Activated naive CD4-positive, alpha-beta T cell treated with anti-CD3 and anti-CD28 coated beads, Interleukin-2, amount 10 ng/mL, durations not matched to agents 7 days and 5 days (primary cell): ENCODE measurements at places on chromosomes 4 and X.

DNA sequence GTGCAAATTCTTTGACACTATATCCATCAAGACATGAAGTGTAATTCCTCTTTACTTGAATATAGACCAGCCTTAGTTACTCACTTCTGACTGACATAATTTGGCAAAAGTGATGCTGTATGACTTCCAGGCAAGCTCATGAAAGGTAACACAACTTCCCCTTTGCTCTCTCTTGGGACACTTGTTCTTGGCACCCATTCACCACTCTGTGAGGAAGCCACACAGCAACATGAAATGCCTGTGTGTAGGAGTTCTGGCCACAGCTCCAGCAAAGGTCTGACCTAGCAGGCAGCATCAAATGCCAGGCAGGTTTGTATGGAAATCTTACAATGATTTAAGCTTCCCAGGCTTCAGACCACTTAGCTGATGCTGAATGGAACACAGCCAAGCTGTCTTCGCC is 280.3 kb downstream of the PDHA2 start:
- no peak for DNase-seq

DNA sequence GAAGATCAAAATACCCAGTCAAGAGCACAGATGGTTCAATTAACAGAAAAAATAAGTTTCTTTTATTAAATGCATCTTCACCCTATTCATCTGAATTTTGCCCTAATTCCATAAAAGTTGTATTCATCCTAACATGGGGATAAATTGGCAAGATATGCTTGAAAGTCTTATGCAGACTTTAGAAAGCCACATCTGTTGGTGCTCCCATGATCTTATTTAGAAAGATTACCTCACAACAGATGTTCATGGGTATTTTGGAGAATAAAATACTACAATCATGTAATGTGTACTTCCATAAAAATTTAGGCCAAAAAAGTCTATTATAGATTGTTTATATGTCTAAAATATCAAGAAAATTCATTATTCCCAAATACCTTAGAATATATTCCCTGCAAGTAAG is 510.3 kb downstream of the TECRL start:
- no peak for DNase-seq

GRCh38 chrX:99973572-99974226 is 436.4 kb downstream of the PCDH19 start:
- no peak for DNase-seq

- DNase-seq = no peak
These were observed 54.0 kb upstream of the NKAP start for GRCh38 chrX:119997570-119997969.

GRCh38 chr4:118772767-118773428 is 63.0 kb downstream of the SEC24D start:
- DNase-seq = no peak

DNA sequence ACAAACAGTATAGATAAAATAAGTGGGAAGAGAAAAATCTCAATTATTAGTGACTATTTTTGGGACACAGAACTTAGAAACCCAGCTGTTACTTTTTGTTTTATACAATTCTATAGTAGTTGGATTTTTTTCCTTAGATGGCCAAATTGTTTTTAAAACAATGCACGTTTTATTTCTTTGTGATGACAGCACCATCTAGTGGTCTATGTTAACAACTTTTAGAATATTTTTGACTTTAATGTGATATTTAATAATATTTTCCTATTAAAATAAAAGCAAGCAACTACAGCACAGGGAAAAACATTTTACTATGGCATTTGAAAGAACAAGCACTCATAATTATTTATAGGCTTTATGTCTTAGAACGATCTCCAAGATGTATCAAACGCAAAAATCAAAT is 5.6 kb upstream of the SMIM31 start:
- DNase-seq = no peak

- peak; percentile 23 for DNase-seq
These were observed at the start of gene GABRE for GRCh38 chrX:151974336-151975227. TSS of gene GABRE (minus strand) at chrX:151974676. CDS start at chrX:151974625, 51 bp downstream.

- no peak for DNase-seq
These were observed 141.4 kb upstream of the SMIM10 start for GRCh38 chrX:134849390-134849789.

DNA sequence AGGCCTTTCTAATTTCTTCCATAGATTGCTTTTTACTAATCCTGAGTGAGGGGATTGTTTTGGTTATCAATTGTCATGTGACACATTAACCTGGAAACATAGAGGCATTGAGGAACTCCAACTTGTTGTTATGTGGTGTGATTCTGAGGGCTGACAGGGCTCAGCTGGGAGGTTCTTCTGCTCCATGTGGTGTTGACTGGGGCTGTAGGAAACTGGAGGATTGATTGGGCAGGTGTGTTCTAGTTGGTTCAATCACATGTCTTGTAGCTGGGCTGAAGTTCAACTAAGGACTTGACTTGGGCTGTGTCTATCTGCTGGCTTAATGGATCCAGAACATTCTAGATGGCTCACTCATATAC is 10.8 kb upstream of the CRLF2 start:
- DNase-seq = no peak
